ENCODE measurements at places on chromosomes 2 and 18. TPM values are rescaled to one million over a fixed set of nuclear protein-coding genes. Genes with fewer than 3 reads are reported as not detected.

DNA sequence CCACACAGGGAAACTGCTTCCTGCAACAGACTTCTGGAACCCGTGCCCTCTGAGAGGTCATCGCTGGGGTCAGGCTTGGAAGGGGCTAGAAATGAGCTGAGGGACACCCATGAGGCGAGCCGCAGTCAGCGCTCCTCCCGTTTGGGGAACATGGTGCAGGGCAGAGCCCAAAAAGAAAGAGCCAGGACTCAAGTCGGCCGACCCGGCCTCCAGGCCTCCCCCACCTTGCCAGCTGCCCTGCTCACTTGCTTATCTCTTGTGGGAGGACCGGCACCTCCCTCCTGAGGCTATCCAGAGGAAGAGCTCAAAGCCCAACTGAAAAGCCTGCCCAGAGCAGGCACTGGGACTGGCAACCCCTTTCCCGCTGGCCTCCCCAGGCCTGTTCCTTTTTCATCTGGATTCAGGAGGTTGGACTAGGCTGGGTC is 43.6 kb downstream of the SCTR start:
- DNase-seq, result no peak

DNA sequence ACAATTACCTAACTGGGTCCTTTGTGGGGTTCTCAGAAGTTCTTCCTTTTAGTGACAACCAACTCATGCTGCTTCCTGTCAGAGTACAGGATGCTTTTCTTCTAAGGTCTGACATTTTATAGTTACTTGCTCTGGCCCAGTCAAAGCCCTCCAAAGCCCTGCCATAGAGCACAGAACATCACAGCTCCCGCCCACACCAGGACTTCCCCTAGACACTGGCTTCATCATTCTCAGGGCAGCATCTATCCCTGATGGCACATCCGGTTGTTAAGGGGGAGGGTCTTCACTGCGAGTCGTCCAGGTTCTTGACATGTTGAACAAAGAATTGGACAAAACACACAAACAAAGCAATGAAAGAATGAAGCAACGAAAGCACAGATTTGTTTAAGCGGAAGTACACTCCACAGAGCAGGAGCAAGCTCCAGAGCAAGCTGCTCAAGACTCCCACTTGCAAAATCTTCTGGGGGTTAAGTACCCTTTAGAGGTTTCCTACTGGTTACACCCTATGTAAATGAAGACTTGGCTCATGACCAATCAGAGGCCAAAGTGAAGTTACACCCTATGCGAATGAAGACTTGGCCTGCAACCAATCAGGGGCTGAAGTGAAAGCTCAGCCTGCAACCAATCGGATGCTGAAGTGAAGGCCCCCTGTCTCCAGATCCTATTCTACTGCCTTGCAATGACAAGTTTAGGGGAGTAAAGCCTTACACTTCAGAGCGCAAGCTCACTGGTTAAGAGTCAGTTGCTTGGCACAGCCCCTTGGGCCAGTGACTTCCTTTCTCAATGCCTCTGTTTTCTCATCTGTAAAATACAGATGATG is 79.0 kb downstream of the HDAC4 start:
- no peak for DNase-seq

GRCh38 chr2:211957799-211958198 is 580.8 kb downstream of the ERBB4 start:
- no peak for DNase-seq

Gene GPD2
- total RNA-seq, result 59.3 TPM

Gene REG3G
- total RNA-seq, result not detected

Gene GAD1
- total RNA-seq, result not detected

Gene VSNL1
- 0.90 TPM for total RNA-seq

GRCh38 chr18:10319026-10319425 is 135.4 kb upstream of the APCDD1 start:
- DNase-seq, result no peak

GRCh38 chr2:186977433-186978045 is 128.6 kb upstream of the ZSWIM2 start:
- DNase-seq, result no peak

DNA sequence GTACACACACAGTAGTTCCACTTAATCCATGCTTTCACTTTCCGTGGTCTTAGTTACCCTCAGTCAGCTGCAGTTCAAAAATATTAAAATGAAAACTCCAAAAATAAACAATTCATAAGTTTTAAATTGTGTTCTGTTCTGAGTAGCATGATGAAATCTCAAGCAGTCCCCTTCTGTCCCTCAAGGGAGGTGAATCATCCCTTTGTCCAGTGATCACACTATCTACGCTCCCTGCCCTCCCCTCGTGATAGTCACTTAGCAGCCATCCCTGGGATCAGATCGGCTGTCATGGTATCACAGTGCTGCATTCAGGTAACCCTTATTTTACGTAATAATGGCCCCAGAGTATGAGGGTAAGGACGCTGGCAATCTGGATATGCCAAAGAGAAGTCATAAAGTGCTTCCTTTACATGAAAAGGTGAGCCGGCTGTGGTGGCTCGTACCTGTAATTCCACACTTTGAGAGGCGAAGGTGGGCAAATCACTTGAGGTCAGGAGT is 5.8 kb upstream of the RTN4 start:
- DNase-seq, result peak; percentile 56

- DNase-seq, result no peak
These were observed 79.6 kb downstream of the TPO start for GRCh38 chr2:1492711-1493430.

GRCh38 chr2:216107760-216108159 is 1.4 kb upstream of the XRCC5 start:
- no peak for DNase-seq

DNA sequence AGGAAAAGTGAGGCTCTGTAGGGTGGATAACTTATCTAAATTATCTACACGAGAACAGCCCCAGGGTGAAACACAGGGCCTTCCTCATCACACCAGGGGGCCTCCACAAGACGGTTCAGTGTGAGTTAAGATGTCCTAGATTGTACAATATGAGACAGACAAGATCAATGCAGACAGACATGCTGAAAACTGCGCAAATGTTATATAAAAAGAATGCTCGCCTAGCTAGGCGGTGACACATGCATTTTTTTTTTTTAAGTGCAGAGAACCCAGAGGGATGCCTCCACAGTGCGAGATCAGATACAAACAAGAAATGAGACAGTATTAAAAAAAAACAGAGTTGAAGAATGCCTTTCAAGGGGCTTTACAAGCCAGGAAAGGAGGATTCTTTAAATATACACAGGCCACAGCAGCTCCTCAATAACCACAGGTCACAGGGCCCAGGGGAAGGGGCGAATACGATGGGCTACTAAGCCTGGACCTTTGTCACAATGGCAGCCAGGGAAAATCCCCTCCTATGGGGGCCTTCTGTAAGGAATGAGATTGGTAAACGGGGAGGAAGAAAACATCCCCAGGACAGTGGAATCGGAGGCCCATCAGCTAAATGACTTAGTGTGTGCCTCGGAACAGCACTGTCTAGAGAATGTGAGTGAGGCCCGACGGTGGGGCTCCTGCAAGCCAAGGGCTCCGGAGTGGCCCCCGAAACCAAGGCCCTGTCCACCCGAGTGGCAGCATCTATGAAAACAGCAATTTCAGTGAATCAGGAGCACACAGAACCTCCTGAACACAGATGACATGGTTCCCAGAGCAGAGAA is 48.9 kb downstream of the ADCY3 start:
- no peak for DNase-seq

- DNase-seq, result no peak
These were observed 141.0 kb downstream of the ARL4C start for GRCh38 chr2:234355808-234356365.

GRCh38 chr2:47984041-47984440 is 77.7 kb upstream of the FBXO11 start:
- DNase-seq, result peak; percentile 15

- peak; percentile 44 for DNase-seq
These were observed 70.9 kb upstream of the RNF152 start for GRCh38 chr18:61963705-61964104.

- DNase-seq, result no peak
These were observed 23.7 kb downstream of the DDX1 start for GRCh38 chr2:15615301-15615920.

Gene DTNB
- 11.7 TPM for total RNA-seq

- no peak for DNase-seq
These were observed 36.4 kb downstream of the LANCL1 start for GRCh38 chr2:210440206-210440605.

- DNase-seq, result no peak
These were observed 86.1 kb downstream of the ACVR1 start for GRCh38 chr2:157789933-157790511.

DNA sequence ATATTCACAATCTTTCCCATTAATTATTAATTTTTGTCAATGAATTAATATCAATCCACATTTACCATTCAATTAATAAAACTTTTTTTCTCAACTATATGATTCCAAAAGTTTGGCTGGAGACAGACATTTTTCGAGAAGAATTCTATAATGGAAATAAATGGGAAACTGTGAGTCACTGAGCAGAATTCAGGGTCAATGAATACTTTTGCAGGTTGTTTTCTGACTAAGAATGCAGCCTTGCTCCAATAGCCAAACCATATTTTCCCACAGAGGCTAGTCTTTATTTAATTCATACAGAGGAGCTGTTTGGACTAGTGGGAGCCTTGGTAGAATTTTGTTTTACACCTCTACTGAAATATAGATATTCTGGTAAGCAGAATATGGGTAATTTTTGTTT is 82.3 kb downstream of the ARHGAP28 start:
- DNase-seq, result peak; percentile 15

GRCh38 chr2:157810037-157810436 is 66.1 kb downstream of the ACVR1 start:
- no peak for DNase-seq

Gene RAB1A
- total RNA-seq, result 72.1 TPM

GRCh38 chr2:73870084-73870483 is 22.7 kb upstream of the ACTG2 start:
- DNase-seq, result peak; percentile 98

DNA sequence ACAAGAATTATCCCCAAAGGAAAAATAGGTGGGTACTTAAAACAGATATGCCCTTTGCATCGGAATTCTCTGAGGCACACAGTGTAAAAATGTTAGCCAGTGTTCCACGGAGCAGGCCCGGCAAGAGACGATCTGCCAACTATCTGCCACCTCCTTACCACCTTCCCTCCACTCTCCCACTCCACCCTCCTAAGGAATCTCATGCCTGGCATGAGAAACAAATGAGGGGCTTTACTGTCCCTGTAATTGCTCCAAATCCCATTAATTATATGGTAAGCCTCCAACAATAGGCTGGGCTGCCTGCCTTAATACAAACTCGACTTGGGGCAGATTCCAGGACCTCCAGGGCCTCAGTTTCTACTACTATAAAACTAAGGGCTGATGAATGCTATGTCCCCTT is 102.3 kb downstream of the ZBTB7C start:
- DNase-seq, result no peak

DNA sequence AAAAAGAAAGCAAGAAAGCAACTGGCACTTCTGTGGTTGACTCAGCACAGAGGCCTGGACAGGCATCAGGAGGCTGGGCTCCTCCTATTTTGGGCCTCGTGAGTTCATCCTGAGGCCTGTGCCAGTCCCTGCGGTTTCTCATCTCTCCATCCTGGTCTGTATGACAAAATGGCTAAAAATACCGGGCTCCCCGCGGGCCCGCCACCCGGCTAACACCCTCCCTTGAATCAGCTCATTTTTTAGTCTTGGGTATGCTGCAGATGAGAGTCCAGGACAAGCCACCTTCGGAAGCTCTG is 62.3 kb upstream of the YWHAQ start:
- DNase-seq, result peak; percentile 93

Gene NLRC4
- not detected for total RNA-seq

DNA sequence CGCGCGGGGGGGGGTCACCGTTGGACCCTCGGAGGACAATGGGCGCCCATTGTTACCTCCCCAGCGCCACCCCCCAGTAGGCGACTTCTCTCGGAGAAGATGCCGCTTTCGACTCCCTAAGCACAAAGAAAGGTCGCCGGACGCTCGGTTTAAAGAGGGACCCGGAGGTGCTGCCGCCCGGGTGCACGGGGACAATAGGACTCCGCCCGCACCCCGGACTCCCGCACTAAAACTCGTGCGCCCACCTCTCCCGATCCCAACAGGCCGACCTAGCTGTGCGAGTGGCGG is 318 bp upstream of the CDC42EP3 start:
- DNase-seq, result no peak

DNA sequence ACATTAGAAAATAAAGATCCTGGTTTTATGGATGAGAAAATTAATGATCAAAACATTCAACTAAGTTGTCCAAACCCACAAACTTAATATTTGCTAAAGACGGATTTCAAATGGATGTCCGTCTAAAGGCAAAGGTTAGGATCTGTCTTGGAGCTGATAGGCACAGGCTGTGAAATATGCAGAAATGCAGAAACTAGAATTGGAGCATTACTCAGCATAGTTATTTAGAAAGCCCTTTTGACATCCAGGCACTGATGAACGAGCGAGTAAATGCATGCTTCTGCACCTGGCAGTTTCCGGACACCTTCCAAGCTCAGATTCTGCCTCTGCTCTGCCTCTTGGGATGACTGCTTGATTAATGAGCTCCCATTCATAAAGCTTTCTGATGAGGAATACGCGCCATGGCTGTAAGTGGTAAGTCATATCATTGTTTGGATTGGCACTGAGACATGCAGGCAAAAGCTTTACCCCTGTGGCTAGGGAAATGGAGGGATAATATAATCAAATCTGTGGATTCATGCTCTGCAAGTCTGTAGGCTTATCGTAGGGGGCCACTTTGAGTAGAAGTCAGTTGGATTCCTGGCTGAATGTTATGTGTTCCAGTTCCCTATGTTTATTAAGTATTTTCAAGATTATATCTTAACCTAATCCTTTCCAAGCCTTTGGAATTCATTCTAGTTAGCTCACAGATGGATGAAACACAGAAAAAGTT is 2176.3 kb upstream of the CELF4 start:
- DNase-seq, result peak; percentile 24

Gene PARD3B
- total RNA-seq, result 15.9 TPM

DNA sequence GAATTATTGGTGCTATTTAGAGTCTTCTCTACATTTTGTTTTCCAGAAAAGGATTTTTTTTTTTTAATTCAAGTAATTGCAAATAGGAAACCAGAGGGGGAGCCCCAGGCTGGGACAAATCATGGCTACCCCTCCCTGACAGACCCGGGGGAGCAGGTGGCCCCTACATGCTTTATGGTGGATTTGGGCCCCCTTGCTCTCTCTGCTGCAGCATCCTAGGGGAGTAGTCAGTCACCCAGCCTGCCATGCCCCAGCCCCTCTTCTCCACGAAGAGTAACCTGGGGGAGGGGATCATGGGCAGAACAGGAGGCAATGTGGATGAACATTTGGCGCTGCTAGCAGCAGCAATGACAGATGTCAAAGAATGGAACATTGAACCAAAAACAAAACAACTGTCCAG is 4.6 kb downstream of the C2orf81 start:
- DNase-seq, result no peak

- DNase-seq, result no peak
These were observed 26.7 kb downstream of the COPS9 start for GRCh38 chr2:240109386-240109785.

- DNase-seq, result no peak
These were observed 46.6 kb upstream of the MAL start for GRCh38 chr2:94978917-94979316.

- peak; percentile 76 for DNase-seq
These were observed 39.9 kb downstream of the MYO3B start for GRCh38 chr2:170217778-170218251.

DNA sequence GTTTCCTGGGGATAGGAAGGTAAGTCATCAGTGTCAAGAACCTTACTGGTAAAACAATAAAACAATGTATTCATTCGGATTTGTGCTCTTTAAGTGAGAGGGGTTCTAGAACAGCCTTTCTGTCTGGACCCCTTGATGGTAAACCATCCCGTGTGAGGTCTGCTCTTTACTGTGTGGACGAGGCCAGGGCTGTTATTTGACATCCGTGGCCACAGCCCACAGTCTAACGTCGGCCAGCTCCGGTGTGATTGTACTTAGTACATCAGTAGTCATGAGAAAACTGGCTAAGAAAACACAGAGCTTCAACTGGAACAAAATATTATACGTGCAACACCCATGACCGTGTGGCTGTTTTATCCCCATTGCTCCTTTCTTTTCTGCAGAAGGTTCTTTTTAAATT is 62.0 kb downstream of the SLC35F5 start:
- no peak for DNase-seq

Gene ABCG8
- total RNA-seq, result not detected
